ENCODE measurements at places on chromosomes 7 and 10.
A peak's percentile ranks its signal among the peaks of the same experiment; 100 is the strongest.

DNA sequence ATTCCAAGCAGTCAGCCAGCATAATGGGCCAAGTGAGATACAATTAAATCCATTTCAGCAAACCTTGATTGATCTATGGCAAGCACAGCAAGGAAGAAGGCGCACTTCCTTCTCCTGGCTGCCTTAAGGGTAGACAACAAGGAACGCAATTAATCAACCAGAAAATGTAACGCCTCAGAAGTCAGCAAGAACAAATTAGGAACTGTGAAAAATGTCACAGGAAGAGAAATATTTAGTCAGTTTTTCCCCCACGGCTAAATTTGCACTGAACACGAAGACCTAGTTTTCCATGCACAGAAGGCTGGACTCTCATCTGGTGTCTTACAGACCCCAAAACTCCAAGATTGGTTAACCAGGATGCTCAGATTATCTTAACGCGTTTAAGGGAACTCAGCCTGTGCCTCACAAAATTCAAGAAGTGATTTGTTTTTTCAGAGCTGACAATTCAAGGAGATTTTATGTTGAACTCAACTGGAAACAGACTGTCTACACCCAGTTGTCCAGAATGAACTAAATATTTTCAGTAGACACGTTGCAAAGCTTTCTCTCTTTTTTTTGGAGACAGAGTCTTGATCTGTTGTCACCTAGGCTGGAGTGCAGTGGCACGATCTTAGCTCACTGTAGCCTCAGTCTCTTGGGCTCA is 14.2 kb downstream of the SNX8 start:
- DNase-seq, result no peak

- no peak for DNase-seq
Measured at GRCh38 chr10:95395947-95396449, 105.2 kb upstream of the PDLIM1 start.

GRCh38 chr10:43234471-43235041 is 32.3 kb downstream of the RASGEF1A start:
- DNase-seq, result no peak

DNA sequence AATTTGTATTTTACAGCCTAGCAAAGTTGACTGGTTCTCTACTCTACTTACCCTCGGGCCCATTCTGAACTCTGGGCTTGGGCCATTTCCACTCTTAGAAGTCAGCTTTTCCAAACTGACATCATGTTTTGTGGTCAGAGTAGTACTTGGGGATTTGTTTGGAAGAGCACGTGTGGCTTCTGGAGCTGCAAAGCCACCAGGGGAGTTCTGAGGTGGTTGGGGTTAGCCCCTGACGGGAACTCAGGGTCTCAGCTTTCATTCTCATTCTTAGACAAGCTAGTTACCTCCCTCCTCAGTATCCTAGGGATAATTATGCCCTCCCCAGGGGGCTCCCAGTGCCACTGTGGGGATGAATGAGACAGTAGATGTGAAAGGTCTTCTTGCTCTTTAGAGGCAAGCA is 647.7 kb upstream of the GALNT17 start:
- no peak for DNase-seq

DNA sequence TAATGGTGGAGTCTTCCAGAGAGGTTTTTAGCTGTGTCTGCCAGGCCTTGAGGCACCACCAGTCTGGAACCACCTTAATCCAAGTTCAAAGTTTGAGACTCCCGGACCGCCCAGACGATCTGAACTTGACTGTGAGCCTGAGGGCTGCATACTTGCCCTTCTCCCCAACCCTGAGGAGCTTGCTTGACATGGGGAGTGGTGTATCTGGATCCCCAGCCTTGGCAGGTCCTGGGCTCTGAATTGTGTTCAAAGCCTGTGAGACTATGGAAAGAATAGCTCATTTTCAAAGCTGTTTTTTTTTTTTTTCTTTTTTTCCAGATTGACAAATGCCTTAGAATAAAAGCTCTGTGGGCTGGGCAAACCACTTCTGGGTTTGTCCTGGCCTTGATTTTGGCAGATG is 22.3 kb upstream of the CAMK1D start:
- no peak for DNase-seq

DNA sequence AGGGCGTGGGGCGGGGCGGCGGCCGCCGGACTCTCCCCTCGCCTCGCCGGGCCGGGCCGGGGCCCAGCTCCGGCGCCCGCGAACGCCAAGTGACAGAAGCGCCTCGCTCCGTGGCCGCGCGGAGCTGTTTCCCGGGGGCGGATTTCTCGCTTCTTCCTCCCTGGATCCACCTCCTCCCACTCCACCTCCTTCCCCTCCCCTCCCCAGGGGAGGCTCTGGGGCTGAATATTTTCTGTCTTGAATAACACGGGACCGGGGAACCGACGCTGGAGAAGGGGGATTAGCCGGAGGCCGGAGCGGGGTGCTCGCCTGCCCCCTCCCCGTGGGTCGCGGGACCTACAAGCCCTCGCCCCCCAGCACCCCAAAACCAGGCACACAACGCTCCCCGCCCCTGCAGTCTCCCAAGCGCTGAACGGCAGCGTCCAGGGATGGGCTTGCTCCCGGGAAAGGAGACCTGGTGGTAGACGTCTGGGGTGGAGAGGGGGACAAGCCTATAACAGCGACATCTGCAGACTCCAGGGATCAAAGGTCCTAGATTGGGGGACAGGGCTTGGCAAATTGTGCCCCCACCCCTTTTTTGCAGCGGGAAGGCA is at the start of gene ARHGAP21:
Gene ARHGAP21, minus strand, starts transcription at position 100 of the 593 bp plus-strand sequence. CDS start 1,988 bp downstream, outside the sequence.
- peak; percentile 64 for DNase-seq

DNA sequence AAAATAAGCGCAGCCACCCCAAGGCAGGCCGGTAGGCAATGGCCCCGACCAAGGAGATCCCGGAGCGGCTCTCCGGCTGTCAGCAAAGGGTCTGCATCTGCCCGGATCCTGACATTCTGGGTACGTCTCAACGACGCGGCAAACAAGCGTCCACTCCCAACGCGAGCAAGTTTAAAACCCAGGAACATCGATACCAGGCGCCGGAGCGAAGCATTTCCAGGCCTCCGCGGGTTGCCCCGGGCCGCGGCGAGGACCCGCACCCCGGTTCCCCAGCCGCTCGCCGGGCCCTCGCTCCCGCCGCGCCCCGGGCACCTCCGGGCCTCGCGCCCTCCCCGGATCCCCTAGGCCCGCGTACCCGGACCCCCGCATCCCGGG is 453 bp downstream of the URGCP start:
- DNase-seq, result peak; percentile 10

Data from bronchial epithelial cell (primary cell).